Glutamatergic neuron (in vitro differentiated cells): ENCODE measurements at places on chromosomes 16 and 17. TPM values are rescaled to one million over a fixed set of nuclear protein-coding genes. Genes with fewer than 3 reads are reported as not detected.

ABCA5 gene
- 485 TPM for total RNA-seq

TOP2A gene
- total RNA-seq: 32.4 TPM

DNA sequence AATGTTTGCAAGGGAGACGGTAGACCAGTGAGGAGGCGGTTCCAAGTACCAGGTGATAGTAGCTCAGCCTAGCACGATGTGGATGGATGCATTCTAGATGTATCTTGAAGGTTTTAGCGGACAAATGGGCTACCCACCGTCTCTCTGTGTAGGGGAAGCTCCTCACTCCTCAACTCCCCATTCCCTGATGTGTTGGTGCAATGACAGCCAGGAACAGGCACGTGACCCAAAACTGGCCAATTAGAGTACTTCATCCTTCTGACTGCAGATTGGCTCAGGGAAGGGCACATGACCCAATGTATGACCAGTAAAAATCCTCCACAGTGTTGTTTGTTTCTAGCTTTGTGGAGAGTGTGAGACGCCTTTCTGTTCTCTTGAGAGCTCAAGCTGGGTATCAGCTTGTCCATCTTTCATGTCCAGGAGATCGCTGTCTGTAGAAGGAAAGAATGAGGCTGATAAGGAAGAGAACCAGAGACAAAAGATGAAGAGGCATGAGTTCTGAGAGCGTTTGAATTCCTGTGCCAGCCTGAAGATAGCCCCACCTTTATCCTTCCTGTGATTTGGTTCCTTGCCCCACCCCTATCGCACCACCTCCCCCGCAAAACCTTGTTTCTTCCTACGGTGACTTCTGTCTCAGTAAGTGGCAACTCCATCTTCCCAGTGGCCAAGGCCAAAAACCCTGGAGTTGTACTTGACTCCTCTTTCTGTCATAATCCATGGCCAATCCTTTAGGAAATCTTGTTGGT, 2.3 kb upstream of the BORCS6 start:
- DNase-seq: peak; percentile 70

DNA sequence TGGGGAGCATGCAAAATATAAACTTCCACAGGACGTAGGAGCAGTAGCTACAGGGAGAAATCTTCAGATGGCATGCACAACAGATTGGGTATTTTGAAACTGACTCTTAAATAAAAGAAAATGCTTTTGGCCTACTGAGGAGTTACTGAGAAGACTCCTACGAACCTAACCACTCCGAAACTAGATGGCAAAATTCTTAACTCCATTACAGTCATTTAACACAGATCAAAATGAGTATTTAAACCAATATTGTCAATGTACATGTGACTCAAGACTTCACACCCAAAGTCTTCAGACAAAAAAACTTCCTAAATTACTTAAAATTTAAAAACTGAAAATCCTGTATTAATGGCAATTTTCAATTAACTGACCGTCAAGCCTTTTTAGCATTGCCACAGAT, 8.4 kb upstream of the TERB1 start:
- DNase-seq: no peak

- DNase-seq: no peak
Observed at GRCh38 chr16:63712725-63713124, 1409.1 kb downstream of the CDH11 start.

CLEC19A gene
- total RNA-seq: not detected

DNA sequence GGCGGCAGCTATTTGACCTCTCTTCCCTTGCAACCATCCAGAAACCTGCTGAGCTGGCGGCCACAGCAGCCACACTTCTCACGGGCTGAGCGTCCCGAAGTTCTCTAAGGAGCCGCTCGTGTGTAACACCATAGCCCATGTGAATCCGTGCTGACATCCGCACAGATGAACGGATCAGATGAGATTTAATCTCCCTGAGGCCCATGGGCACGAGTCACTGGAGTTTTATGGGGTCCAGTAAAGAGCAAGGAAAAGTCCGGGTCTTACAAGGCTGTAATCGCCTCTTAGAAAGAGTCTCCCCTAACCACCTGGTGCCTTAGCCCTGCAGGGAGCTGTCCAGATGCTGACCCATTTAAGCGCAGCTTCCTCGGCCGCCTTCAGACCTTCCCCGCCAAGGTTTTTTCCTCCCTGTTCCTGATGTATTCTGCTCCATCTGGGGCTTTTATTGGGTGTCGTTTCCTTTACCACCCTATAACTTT, 5.5 kb upstream of the CACNG5 start:
- DNase-seq: no peak
